NCI-H510A (cell line): ENCODE measurements at places on chromosomes 11 and 22.

DNA sequence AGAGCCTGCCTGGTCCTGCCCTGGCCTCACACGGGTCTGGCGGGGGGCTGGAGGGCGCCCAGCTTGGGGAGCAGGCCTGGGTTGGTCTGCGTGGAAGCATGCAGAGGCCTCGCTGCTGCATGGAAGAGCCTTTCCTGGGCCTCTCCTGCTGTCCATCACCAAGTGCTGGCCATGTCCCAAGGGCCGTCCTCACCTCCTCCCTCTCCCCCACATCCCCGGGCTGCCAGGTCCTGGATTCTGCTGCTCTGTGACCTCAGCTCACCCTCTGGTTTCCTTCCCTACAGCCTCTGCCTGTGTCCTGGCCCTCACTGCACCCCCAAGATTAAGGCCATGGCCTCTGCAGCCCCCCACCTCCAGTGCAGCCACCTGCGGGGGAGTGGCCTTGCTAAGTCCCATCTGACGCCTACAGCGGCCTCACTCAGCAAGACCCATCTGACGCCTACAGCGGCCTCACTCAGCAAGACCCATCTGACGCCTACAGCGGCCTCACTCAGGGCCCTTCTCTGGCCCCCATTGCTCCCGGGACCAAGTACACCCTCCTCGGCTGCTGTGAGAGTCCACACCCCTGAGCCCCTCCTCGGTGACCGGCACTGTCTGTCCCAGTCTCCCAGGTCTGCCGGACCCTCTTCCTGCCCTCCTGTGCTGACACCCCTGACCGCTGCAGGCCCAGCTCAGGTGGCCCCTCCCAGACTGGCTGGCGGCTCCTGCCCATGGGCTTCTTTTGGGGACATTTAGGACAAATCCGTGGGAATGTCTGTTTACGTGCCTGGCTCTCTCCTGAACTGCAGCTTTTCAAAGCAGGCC, 119.5 kb upstream of the B3GAT1 start:
- DNase-seq: no peak

GRCh38 chr11:64713016-64713707, 9.8 kb downstream of the NRXN2 start:
- no peak for DNase-seq

- DNase-seq: peak; percentile 52
These were observed 897 bp downstream of the MAP6 start for GRCh38 chr11:75667831-75668450.

DNA sequence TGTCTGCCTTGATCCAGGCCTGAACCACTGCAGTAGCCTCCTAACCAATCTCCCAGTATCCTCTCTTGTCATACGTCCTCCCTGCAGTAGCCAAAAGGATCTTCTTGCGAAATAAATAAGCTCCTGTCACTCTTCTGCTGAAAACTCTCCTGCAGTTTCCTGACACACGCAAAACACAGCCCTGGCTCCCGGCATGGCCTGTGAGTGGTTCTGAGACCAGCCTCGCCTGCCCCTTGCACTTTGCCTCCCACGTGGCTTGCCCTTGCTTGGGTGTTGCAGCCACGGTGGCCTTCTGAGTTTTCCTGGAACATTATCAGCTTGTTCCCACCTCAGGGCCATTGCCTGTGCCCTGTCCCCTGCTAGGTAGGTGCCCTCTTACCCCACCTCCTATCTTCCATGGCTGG, 7.2 kb downstream of the ZC3H7B start:
- no peak for DNase-seq
